Chondrocyte (in vitro differentiated cells): ENCODE measurements at places on chromosomes 4 and X. TPM values are rescaled to one million over a fixed set of nuclear protein-coding genes. Genes with fewer than 3 reads are reported as not detected.

Gene STK26
- total RNA-seq: 17.9 to 20.5 TPM (median 20.2 TPM) in 3 replicates

Gene SRPX
- total RNA-seq: 33.5 to 35.8 TPM (median 34.2 TPM) in 3 replicates

Gene VCX2
- not detected in 3 replicates for total RNA-seq

Gene SHOX
- total RNA-seq: 0.15 TPM in 1 of 3 replicates, not detected in the others

Gene ERCC6L
- 0.82 to 1.9 TPM (median 0.87 TPM) in 3 replicates for total RNA-seq

DNA sequence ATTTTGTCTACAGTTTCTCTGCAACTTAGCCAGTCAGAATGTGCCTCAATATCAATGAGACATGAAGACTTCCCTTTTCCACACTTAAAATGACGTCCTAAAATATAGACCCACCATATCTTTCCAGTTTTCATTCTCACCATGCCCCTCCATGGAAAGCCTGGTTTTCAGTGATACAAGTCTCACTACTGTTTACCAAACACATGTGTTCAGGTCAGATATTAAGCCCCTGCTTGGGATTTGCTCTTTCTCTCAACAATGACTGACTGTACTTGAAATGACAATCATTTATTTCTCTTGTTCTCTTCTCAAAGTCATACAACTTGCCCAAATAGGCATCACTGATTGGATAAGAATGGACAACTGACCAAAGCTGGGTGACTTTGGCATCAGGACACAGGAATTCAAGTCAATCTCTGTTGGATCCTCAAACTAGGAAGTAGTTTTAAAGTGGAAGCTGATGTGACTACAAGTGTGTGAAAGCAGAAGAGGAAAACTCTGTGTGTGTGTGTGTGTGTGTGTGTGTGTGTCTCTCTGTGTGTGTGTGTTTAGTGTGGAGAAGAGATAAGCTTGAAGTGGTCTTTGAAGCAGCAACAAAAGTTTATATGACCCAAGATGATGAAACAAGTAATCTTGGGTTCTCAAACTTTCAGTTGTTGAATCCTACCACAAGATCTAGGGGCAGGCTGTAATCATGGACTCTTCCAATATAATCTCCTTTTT is 217.4 kb upstream of the FGF13 start:
- no peaks in the 10 kb centered on the region for H3K36me3 ChIP-seq
- no peak overlapping the region for H3K27ac ChIP-seq
- no peak overlapping the region for H3K4me3 ChIP-seq
- no peaks in the 10 kb centered on the region for H3K4me1 ChIP-seq
- no peaks in the 10 kb centered on the region for H3K27me3 ChIP-seq

DNA sequence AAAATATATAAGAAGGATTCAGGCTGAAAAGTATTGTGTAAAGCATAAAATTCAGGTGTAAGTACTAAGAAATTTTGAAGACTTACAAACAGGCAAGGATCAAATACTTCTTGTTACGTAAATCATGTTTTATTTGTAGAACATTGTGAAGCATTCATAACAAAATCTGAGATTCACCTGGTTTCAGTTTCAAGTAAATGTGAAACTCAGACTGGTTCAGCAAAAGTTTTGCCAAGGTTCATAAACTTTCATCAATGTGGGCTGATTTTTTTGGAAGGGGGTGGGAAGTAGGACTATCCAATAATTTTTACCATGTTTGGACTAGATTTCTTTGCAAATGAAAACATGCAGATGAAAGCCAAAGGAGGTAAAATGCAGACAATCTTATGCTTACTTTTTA is 527.7 kb downstream of the ANKRD50 start:
- H3K27ac ChIP-seq: no peak overlapping the region
- H3K27me3 ChIP-seq: no peaks in the 10 kb centered on the region
- H3K4me1 ChIP-seq: peaks cover 26% of the 10 kb centered on the region
- no peak for DNase-seq
- H3K36me3 ChIP-seq: no peaks in the 10 kb centered on the region
- no peak overlapping the region for H3K4me3 ChIP-seq

DNA sequence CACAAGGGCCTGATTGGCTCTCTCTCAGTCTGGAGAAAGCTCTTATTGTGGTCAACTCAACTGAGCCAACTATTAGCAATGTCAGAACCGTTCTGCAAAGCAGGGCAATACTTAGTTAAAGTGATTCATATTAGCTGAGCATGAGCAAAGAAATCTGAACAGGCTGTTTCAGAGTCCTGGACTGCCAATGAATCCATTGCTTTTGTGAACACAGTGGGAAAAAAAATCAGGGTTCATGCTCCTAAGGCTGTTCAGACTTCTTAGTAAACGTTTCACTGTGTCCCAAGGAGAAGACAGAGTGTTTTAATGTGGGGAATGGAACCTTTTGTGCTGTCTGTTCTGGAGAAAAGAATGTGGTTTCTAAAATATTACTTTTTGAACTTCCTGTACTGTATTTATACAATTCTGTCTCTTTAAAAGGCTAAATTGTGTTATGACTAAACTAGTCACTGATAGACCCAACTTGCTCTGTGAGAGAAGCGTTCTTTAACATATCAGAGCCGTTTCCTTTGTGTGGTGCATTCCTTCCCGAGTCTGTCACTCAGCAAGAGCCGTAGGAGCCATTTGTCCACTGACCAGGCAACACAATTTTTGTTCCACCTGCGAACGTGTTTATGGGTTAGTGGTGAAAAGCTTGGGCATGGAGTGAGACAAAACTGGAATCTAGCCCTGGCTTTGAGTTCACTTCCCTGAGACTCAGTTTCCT is 366.1 kb downstream of the FBXO8 start:
- H3K27me3 ChIP-seq: peaks cover 14% of the 10 kb centered on the region
- DNase-seq: no peak
- H3K27ac ChIP-seq: no peak overlapping the region
- no peak overlapping the region for H3K4me3 ChIP-seq
- H3K4me1 ChIP-seq: no peaks in the 10 kb centered on the region

DNA sequence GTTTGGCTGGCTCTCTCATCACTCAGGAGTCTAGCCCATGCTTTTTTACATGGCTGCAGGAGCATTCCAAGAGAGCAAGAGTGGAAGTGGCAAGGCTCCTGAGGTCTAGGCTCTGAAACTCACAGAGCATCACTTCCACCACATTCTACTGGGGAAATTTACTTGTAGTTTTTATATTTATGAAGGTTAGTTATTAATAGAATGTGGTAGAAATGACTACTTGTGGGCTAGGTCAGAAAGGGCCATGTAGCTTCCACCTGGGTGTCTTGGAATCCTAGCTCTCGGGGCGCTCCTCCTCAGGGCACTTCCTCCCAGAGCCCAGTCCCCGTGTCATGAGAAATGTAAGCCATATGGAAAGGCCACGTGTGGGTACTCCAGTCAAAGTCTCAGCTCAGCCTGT is 127.0 kb upstream of the CASK start:
- no peaks in the 10 kb centered on the region for H3K36me3 ChIP-seq
- H3K4me3 ChIP-seq: no peak overlapping the region
- no peak overlapping the region for H3K27ac ChIP-seq
- H3K4me1 ChIP-seq: no peaks in the 10 kb centered on the region
- DNase-seq: no peak
- no peaks in the 10 kb centered on the region for H3K27me3 ChIP-seq

GRCh38 chr4:182023469-182023868 is 219.7 kb upstream of the TENM3 start:
- H3K36me3 ChIP-seq: peaks cover 20% of the 10 kb centered on the region
- peaks cover 32% of the 10 kb centered on the region for H3K4me1 ChIP-seq
- no peaks in the 10 kb centered on the region for H3K27me3 ChIP-seq
- H3K4me3 ChIP-seq: no peak overlapping the region
- no peak for DNase-seq

GRCh38 chr4:85862896-85863295 is 387.9 kb downstream of the ARHGAP24 start:
- DNase-seq: no peak
- H3K4me3 ChIP-seq: no peak overlapping the region
- H3K36me3 ChIP-seq: no peaks in the 10 kb centered on the region

DNA sequence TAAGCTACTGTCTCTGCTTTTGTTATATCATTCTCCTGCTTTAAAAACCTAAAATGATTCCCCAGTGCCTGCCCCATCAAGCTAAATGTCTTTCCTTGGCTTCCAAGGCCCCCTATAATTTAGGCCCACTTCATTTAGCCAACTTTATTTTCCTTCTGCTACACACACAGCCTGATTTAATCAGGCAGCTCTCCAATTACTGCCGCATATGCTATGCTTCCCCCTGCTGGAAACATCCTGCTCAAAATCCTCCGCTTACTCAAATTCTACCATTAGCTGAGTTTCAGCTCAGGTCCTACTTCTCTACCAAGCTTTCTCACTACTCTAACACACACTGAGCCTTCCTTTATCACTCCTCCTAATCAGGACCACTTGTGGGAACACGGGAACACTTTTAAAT is 17.0 kb downstream of the LAMP2 start:
- H3K27me3 ChIP-seq: no peaks in the 10 kb centered on the region
- no peak overlapping the region for H3K4me3 ChIP-seq
- peak overlapping the region; percentile 50 for H3K27ac ChIP-seq
- no peak for DNase-seq

- no peak overlapping the region for H3K4me3 ChIP-seq
- no peak for DNase-seq
- H3K27me3 ChIP-seq: no peaks in the 10 kb centered on the region
Observed at GRCh38 chrX:155718972-155719586, 106.3 kb upstream of the TMLHE start.

- H3K27me3 ChIP-seq: no peaks in the 10 kb centered on the region
- peaks cover 16% of the 10 kb centered on the region for H3K4me1 ChIP-seq
- peaks cover 4% of the 10 kb centered on the region for H3K36me3 ChIP-seq
- H3K27ac ChIP-seq: peak overlapping the region; percentile 22
- no peak overlapping the region for H3K4me3 ChIP-seq
- no peak for DNase-seq
Observed at GRCh38 chr4:176769514-176769913, 23.2 kb downstream of the VEGFC start.

DNA sequence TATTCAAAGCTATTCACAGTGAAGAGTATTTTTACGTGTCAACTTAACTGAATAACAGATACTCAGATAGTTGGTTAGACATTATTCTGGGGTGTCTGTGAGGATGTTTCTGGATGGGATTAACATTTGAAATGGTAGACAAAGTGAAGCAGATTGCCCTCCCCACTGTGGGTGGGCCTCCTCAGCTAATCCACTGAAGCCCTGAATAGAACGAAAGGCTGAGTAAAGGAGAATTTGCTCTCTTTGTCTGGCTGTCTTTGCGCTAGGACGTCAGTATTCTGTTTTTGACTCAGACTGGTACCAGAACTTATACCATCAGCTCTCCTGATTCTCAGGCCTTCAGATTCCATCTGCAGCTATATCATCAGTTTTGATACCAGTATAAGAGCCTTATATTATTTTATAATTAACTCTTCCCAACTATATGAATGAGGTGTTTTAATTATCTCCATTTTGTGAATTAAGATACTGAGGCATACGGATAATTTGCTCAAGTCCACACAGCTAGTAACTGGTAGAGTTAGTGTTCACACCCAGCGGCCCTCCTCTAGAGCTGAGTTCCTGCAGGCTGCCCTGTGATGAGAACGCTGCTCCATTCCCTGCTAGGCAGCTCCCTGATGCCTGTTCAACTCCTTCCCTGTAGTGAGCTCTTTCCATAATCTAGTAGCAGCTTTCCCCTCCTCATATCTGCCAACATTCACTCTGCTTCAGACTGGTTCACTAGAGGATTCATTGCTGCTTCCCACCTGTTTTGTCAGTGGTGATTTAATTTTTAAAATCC is 87.5 kb downstream of the RBM46 start:
- H3K36me3 ChIP-seq: no peaks in the 10 kb centered on the region
- no peak for DNase-seq

GRCh38 chrX:133668225-133668931 is 253.1 kb upstream of the GPC4 start:
- no peaks in the 10 kb centered on the region for H3K36me3 ChIP-seq
- peaks cover 2% of the 10 kb centered on the region for H3K27me3 ChIP-seq
- H3K4me1 ChIP-seq: peaks cover 25% of the 10 kb centered on the region
- no peak for DNase-seq
- H3K4me3 ChIP-seq: no peak overlapping the region

- no peak overlapping the region for H3K4me3 ChIP-seq
- DNase-seq: no peak
- no peaks in the 10 kb centered on the region for H3K27me3 ChIP-seq
- peaks cover 9% of the 10 kb centered on the region for H3K4me1 ChIP-seq
- no peak overlapping the region for H3K27ac ChIP-seq
- no peaks in the 10 kb centered on the region for H3K36me3 ChIP-seq
Observed at GRCh38 chr4:76867880-76868655, 29.9 kb downstream of the SOWAHB start.

DNA sequence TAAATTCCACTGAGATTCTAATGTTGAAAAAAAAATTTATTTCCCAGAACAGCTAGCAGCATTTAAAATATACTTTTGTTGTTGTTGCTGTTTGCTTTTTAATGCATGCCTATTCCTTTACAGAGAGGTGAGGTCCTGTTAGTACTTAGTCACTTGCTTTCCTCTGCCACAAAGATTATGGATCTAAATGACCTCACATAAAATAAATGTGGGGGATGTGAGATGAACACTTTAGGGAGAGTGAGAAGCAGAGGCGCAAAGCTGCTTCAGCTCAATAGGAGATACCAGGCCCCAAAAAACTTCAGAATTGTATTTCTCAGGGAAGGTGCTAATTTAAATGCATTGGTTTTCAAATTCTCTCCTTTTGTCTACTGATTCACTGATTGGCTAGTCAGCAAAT is 4.0 kb downstream of the LDB2 start:
- H3K4me1 ChIP-seq: peaks cover 51% of the 10 kb centered on the region
- H3K27me3 ChIP-seq: no peaks in the 10 kb centered on the region
- H3K36me3 ChIP-seq: no peaks in the 10 kb centered on the region
- DNase-seq: no peak
